Activated T-cell treated with anti-CD3 and anti-CD28 coated beads, Interleukin-2, amount 50 U/mL, for 4 hours (primary cell): ENCODE measurements at places on chromosomes 7 and 10.

DNA sequence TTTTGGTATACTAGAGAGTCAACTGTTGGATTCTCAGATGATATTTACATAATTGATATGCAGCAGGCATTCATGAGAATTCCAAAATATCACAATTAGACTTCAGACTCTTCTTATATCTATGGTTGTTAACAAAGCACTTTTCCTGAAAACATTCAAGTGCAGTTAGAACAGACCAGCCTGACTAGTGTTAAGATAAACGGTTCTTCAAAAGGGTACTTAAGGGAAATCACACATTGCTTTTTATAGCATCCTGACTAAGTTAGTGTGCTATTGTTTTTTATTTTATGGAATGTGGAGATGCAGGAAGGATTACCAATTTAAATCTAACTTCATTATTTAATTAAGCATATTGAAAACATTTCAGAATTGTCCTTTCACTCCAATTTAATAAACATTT lies 405.1 kb downstream of the PLXDC2 start:
- DNase-seq = no peak

- DNase-seq = no peak
Observed at GRCh38 chr10:104767282-104767681, 126.2 kb downstream of the SORCS3 start.

GRCh38 chr10:127735156-127735555 lies 1.8 kb upstream of the FOXI2 start:
- DNase-seq = no peak

- no peak for DNase-seq
Observed at GRCh38 chr7:155482511-155483183, 24.7 kb downstream of the EN2 start.
